Kidney capillary endothelial cell (primary cell): ENCODE measurements at places on chromosomes 3 and 15.

GRCh38 chr3:18499301-18499700 is 74.2 kb upstream of the SATB1 start:
- no peak for DNase-seq

GRCh38 chr15:42184296-42184695 is 23.8 kb downstream of the VPS39 start:
- DNase-seq = no peak

- DNase-seq = no peak
These were observed 45.0 kb downstream of the COPS2 start for GRCh38 chr15:49110158-49110944.

DNA sequence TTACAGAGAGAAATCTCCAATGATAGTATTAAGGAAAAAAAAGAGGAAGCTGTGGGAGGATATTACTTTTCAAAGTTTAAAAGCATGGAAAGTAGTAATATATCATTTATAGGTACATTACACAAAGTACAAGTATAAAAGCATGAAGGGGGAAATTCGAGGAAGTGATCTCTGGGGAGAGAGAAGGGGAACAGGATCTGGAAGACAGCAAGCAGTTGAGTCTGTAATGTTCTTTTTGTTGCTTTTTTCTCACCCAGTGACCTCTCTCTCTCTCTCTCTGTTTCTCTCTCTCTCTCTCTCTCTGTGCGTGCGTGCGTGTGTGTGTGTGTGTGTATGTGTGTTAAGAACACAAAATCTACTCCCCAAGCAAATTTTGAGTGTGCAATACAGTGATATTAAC is 10.2 kb downstream of the C3orf20 start:
- DNase-seq = no peak

- no peak for DNase-seq
These were observed 155.3 kb downstream of the NR1I2 start for GRCh38 chr3:119937229-119937628.

DNA sequence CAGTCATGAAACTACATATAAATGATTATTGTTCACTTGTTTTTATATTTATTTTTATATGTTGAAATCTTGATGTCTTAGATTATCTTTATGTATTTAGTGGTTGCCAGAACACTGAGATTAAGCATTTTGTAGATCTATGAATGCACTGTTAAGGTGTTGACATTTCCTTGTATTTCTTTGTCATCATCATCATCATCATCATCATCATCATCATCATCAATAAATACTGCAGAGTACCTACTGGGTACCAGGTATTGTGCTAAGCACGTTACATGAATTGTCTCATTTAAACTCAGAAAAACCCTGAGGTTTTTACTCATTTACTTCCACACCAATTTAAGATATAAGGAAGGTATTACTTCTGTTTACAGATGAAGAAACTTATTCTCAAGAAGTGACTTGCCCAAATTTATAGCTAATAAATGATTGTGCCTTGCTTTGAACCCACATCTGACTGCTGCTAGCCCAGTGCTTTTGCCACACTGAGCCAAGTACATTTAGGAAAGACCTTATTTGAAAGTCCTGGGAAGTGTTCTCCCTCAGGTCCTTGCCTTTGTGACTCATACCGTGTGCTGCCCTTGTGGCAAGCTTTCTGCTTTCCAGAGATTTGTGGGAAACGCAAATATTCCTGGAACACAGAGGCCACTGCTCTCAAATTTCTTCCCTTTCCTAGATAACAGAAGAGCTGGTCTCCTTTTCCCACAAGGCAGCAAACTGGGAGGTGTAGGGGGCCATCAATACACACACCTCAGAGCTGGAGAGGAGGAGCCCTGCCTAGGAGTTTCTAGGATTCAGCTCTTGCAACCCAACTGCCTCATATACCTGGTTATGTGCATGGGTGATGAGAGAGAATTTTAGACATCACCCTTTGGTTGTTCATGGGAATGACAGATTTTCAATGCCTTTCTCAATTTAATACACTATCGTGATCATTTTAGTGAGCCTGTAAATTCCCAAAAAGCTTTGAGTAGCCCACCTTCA is 115.4 kb upstream of the C15orf61 start:
- DNase-seq = no peak

DNA sequence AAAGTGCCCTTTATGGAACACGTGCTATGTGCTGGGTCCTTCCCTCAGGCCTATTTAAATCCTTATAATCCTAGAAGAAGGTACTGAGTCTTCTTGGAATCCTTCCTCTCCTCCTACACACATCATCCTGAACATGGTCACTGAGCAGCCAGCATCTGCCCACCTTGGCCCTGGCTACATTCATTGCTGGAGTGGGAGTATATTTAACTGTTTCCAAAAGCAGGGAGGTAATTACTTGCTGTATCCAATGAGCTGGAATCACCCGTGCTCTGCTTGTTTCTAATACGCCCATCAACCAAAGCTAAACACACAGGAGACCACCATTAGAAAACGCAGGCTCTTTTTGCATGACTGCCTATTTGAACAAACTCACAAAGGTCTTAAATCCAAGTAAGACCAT is 122.2 kb downstream of the RORA start:
- DNase-seq = no peak

GRCh38 chr15:34122771-34123183 is 20.9 kb downstream of the PGBD4 start:
- DNase-seq = peak; percentile 52

- DNase-seq = no peak
These were observed 19.6 kb downstream of the HEMK1 start for GRCh38 chr3:50588759-50589433.

DNA sequence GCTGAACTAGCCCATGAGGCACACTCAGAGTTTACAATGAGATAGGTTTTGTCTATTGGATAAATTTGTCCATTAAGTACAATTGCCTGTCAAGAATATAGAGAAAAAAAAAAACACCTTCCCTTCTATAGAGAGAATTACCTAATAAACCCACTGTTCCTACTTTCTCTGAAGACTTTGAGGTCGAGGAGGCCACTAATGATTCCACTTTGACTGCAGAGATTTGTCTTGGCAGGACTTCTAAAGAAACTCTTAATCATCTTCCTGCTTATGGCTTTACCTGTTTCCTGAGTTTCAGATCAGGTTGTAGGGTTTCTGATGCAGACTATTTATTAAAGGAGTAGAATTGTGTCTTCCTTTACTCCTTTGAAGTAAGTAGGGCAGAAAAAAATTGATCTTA is 342.4 kb upstream of the KCNMB2 start:
- no peak for DNase-seq

- peak; percentile 62 for DNase-seq
These were observed 167.0 kb upstream of the ANKRD28 start for GRCh38 chr3:15964605-15965442.

GRCh38 chr15:49428409-49429095 is 5.5 kb downstream of the FGF7 start:
- DNase-seq = no peak

DNA sequence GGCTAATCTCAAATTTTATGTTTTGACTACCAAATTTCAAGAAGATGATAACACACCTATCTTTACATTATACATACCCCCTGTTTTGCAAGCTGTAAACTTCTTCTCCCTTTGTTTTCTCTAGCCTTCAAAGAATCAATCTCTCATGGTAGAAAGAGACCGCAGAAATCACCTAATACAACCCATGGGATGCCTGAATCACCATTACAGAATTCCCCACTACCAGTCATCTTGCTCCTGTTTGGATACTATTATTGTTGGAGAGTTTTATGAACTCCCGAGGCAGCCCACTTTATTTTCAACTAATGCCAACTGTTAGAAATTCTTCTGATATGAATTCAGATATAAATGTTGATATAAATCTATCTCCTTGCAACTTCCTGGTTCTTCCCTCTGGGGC is 110.9 kb downstream of the FRMD5 start:
- DNase-seq = no peak

- no peak for DNase-seq
These were observed 19.4 kb upstream of the SLC6A1 start for GRCh38 chr3:10973046-10973595.

- no peak for DNase-seq
These were observed 526.4 kb upstream of the DPPA4 start for GRCh38 chr3:109863701-109864100.

GRCh38 chr15:44536302-44536961 is 515 bp upstream of the EIF3J start:
- peak; percentile 94 for DNase-seq

GRCh38 chr3:141411251-141411771 is 43.0 kb downstream of the ZBTB38 start:
- DNase-seq = peak; percentile 52

DNA sequence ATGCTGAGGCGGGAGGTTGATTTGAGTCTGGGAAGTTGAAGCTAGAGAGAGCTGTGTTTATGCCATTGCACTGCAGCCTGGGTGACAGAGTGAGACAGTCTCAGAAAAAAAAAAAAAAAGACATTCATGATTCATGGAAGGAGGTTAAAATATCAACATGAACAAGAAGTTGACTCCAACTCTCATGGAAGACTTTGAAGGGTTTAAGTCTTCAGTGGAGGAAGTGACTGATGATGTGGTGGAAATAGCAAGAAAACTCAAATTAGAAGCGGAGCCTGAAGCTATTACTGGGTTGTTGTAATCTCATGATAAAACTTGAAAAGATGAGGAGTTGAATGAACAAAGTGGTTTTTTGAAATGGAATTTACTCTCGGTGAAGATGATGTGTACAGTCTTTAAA is 491.8 kb downstream of the SQOR start:
- DNase-seq = no peak

- DNase-seq = no peak
These were observed 75.2 kb downstream of the ZMAT3 start for GRCh38 chr3:178996399-178996798.

- no peak for DNase-seq
These were observed 185.5 kb downstream of the GAP43 start for GRCh38 chr3:115808816-115809215.

- no peak for DNase-seq
These were observed 16.0 kb downstream of the WDR73 start for GRCh38 chr15:84638103-84638502.

DNA sequence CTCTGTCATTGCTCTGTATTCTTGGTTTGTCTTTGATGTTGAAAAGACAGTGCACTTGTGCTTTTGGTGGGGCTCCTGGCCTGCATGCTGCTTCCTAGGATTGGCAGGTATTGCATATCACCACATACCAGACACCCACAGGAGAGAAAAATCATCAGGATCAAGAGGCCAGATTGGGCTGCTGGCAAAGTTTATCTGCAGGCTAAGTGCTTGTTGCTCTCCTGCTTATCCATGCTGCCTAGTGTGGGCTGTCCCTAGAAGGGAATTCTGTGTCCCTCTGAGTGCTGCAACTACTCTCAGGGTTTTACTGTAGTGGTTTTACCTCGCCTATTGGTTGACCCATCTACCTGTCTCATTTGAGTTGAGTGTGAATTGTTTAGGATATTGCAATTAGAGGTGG is 833 bp upstream of the SLC22A13 start:
- no peak for DNase-seq

DNA sequence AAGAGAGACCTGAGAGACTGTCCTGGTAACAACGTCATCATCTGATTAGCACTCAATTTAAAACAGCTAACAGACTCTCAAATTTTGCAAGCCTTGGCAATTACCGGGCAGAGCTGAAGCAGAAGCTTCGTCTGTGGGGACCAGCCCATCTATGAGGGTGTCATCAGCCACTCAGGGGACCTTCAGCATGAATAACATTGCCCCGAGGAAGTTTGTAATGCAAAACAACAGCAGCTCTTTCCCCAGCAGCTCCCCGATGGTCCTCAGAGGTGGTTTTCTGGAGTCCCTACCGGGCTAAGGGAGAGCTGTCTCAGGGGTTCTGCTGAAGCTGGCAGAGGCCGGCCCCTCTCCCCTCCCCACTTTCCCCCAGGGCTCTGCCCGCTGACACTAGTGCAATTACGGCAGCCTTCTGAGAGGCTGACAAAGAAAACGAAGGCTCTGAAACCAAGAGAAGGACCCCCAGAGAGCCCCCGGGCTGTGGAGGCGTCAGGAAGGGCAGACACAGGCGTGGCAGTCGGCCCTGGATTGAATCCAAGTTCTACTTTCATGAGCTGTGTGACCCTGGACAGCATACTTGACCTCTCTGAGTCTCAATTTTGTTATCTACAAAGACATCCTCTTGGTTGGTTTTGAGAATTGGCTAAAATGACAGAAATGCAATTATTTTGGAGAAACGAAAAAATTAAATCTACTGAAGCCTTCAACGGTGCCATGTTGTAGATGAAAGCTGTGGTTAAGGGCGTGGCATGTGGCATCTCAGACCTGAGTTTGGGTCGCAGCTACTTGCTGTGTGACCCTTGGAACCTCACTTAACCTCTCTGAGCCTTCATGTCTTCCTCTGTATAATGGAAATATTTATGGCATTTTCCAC is 102.1 kb upstream of the TLE3 start:
- DNase-seq = no peak

DNA sequence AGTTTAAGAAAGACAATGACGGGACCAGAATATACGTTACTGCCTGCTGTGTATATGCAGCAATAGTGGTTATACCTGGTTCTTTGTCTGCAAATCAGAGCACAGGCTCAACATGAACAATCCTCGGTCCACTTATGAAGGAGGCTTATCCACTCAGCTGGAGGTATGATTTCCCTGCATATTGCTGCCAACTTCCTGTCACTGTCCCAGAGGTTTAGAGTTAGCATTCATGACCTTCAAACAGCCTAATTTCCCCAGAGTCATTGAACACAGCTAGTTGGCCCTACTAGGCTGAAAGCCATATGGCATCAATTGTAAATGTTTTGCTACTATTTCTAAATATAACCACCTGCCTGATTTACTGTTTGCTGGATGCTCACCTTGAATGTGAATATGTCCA is 224.9 kb upstream of the ZNF717 start:
- no peak for DNase-seq

DNA sequence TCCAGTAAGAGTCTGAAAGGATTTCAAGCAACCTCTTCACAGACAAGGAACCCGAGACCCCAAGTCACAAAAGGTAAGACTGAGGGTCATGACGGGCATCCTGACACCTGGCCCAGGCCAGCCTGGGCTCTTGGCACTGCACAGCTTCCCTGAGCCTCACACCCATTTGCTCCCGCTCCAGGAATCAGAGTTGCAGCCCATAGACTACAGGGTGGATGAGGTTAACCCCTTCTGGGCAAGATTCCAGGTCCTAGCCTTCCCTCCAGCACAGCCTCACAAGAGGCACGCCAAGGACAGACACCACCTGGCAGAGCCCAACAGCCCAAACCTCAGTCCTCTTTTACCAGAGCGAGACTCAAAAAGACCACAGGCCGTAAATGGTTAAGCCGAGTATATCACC is 36.2 kb downstream of the RBPMS2 start:
- DNase-seq = no peak

GRCh38 chr3:160754371-160754854 is 1.6 kb upstream of the PPM1L start:
- DNase-seq = peak; percentile 57

DNA sequence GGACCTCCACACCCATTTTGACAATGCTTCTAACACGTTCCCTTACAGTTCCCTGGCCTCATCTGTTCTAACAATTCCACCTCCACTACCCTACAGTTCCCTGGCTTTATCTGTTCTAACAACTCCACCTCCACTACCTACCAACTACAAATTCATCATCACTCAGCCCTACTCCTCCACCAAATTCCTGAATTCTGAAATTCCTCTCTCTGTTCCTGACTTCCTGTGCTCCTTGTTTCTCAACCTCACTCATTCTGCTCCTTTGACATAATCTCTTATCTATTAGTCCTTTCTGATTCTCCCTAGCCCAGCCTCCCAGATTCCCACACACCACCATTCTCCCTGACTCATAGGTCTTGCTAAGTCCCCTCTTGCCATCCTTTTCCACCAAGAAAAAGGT is 22.5 kb downstream of the UPK1B start:
- DNase-seq = no peak

GRCh38 chr3:16375891-16376290 is 110.9 kb downstream of the OXNAD1 start:
- DNase-seq = peak; percentile 10
